CD4-positive, alpha-beta T cell treated with Interleukin-10 for 1 hour (primary cell): ENCODE measurements at places on chromosomes 1 and 21.
A peak's percentile ranks its signal among the peaks of the same experiment; 100 is the strongest.

- DNase-seq, result no peak
Measured at GRCh38 chr1:65149351-65150107, 1.5 kb downstream of the AK4 start.

- no peak for DNase-seq
Measured at GRCh38 chr1:25902462-25902861, 3.8 kb downstream of the STMN1 start.

DNA sequence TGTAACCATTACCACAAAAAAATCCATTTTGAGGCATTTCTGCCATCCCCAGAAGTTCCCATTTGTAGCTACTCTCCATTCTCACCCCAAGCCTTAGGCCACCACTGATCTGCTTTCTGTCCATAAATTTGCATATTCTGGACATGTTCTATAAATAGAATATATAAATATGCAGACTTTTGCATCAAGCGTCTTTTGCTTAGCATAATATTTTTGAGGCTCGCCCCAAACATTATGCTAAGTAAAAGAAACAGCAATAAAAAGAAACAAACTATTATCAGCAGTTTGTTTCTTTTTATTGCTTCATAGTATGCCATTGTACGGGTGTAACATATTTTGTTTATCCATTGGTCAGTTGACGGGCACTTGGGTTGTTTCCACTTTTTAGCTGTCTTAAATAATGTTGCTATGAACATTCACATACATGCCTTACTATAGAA, 7.9 kb downstream of the TFAP2E start:
- DNase-seq, result no peak

GRCh38 chr1:181318858-181319235, 164.5 kb upstream of the CACNA1E start:
- no peak for DNase-seq

DNA sequence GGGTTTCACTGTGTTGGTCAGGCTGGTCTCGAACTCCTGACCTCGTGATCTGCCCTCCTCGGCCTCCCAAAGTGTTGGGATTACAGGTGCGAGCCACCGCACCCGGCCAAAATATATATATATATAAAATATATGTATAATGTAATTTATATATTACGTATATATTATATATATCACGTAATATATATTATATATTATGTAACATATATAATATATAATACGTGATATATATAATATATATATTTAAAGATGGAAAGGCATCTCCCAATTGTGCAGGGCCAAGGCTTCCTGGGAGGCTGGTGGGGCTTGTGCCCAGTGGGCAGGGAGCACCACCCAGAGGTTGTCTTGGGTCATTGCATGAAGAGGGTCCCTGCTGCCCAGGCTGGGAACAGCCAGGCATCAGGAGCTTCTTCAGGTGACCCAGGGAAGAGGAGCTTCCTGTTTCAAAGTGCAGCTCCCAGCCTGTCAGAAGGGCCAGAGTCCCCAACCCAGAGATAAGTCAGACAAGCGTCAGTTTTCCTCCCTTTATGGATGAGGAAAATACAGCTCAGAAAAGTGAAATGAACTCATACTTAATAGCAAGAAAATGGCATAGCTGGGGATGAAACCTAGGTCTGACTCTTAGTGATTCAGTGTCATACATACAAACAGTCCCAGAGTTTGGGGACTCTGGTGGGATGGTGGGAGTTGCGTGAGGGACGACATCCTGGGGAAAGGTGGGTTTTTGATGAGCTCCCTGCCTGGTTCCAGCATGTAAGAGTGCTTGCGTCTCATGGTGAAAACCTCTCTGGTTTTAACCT, 12.0 kb downstream of the UBE2Q1 start:
- DNase-seq, result peak; percentile 63

- no peak for DNase-seq
Measured at GRCh38 chr1:19430121-19431068, 54.9 kb downstream of the CAPZB start.

DNA sequence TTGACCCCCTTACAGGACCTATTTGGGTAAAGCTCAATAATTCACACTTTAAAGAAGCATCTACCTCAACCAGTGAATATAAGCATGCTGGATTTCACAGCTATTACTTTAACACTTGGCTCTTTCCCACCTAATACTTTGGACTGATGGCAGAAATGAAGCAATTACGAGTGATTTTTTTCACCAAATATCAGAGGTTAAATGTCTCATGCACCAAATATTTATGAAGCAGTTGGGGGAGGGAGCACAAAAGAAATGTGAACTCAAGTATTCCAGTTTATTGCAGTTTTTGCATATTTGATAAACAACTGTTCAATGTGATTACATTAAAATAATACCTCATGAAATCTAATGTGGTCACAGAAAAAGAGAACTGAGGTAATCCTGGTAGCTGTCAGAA, 223.6 kb downstream of the LRRC7 start:
- no peak for DNase-seq

DNA sequence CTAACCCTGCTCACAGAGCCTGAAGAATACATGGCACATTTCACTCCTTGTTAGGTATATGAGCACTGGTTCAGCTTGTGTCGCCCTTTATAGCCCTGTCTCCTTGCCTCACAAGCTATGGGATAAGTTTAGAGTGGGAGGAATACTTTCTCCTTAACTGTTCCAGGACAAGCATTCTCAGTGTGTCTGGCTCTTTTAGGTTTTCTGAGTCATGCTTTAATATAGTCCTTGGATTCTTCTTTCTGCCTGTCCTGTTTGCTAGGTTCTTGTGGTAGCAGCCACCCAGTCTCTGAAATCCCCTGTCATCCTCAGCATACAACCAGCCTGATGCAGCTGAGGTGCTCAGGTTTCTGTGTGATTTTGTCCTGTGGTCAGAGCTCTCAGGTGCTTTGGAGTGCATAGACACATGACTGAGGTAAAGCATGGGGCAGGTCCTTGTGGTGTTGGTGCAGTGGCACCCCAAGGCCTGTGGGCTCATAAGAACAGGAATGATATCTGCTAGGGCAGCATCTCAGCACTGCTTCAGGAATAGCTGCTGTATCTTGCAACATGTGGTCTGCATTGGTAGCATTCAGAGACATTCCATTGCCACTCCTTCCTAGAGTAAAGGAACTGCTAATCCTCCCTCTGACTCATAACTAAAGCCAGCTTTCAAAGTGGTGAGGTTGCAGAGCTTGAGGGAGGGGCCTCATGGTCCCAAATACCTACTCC, 14.2 kb upstream of the CASQ2 start:
- DNase-seq, result no peak

DNA sequence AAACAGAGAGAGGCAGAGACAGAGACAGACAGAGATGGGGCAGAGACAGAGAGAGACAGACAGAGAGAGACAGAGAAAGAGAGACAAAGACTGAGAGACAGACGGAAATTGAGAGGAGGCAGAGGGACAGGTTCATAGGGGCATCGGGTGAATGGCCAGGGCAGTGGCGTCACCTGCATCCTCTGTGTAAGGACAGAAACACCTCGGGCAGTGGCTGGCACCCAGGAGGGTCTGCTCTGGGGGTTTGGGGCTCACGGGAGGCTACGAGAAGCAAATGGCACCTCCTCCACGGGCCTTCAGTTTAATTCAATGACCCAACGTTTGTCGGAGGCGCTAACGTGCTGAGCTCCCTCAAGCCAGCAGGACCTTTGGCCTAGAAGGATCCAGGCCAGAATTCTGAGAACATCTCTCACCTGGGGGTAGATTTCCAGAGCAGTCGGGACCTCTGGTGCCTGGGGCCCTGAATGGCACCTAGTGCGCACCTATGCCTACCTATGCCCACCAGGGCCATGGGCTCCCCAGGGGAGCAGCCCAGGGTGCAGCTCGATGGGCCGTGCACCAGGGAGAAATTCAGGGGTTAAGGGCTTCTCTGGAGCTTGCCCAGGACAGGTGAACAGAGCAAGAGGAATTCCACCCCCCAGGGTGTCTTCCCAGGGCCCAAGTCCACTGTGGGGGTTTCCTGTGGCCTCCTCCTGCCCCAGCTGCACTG, 20.6 kb upstream of the PTTG1IP start:
- DNase-seq, result no peak

- no peak for DNase-seq
Measured at GRCh38 chr1:245715291-245715701, 560.5 kb downstream of the KIF26B start.

GRCh38 chr1:154860156-154860870, 9.8 kb downstream of the KCNN3 start:
- DNase-seq, result no peak

DNA sequence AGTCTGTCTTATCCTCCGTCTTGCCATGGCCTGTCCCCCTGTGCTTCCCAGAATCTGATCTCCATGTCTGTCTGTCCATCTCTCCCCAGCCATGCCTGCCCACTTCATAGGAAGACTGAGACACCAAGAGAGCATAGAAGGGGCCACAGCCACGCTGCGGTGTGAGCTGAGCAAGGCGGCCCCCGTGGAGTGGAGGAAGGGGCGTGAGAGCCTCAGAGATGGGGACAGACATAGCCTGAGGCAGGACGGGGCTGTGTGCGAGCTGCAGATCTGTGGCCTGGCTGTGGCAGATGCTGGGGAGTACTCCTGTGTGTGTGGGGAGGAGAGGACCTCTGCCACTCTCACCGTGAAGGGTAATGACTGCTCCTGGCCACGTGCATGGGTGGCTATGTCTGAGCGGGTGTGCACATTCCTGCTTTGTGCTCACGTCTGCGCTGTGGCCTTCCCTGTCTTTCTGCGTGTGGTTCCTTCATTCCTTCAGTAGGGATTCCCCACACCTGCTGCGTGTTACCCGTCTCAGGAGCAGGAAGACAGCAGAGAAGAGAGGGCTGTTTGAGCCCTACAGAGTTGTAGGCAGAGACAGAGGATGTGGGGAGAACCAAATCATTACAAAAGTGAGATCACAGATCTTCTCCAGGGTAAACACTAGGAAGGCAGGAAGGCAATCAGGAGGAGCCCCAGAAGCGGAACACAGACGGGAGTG, 80.8 kb downstream of the OBSCN start:
- no peak for DNase-seq

- no peak for DNase-seq
Measured at GRCh38 chr21:45630876-45631275, 12.6 kb upstream of the PCBP3 start.

GRCh38 chr1:38005195-38006007, at the start of gene FHL3:
FHL3 (minus strand) TSS chr1:38005514; CDS start chr1:37999412, 6,102 bp downstream.
- DNase-seq, result peak; percentile 60

DNA sequence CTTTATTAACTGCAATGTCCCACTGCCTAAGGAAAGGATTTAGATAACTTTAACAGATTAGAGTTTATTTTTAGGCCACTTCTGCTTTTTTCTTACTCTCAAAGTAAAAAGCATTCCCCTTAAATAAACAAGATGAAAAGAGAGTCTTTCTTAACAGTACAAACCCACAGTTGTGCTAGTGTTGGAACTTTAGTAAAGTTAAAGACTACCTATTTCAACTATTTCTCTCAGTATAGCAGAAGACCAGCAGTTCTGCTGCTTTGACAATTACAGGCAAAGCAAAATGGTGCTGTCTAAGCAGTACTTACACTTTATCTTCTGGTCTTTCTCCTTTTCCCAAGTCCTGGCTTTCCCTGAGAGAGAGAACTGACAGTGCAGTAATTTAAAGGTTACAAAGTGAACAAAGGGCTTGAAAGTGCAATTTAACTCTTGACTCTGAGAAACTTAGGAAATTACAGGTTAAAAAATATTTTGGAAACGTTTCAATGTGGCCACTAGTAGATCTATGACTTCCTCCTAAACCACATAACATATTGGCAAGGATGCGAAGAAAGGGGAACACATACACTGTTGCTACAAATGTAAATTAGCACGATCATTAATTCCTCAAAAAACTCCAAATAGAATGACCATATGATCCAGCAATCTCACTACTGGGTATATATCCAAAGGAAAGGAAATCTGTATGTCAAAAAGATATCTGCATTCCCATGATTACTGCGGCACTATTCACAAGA, 135.4 kb upstream of the POGK start:
- no peak for DNase-seq

DNA sequence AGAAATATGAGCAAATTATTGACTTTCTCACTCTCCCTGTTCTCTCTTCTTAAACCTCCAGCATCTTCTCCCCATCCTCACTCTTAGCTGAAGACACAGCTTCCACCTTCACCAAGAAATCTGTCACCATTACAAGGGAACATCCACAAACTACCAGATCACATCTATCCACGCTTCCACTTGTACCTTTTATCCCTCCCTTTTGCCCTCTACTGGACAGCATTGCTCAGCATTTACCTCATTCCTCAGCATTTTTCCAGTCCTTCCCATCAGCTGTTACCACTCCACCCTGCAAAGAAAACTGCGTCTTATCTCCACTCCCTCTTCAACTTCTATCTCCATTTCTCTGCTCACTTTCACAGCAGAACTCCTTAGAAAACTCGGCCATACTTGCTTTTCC, 42.6 kb downstream of the KCNJ6 start:
- DNase-seq, result no peak
